WTC11 (cell line): ENCODE measurements at places on chromosomes 3 and 15. TPM values are rescaled to one million over a fixed set of nuclear protein-coding genes. Genes with fewer than 3 reads are reported as not detected.

Gene GNB5
- total RNA-seq, result 37.0 to 48.2 TPM (median 41.4 TPM) in 3 replicates

Gene OCA2
- 0.27 to 0.39 TPM (median 0.27 TPM) in 3 replicates for total RNA-seq

Gene CA12
- 2.8 to 3.3 TPM (median 2.8 TPM) in 3 replicates for total RNA-seq

Gene SEMA6D
- 0.98 to 2.6 TPM (median 2.0 TPM) in 3 replicates for total RNA-seq

Gene TEX55
- not detected in 3 replicates for total RNA-seq

Gene ZNF662
- total RNA-seq, result 2.7 to 3.5 TPM (median 2.9 TPM) in 3 replicates

Gene TUBGCP4
- 22.5 to 28.5 TPM (median 25.4 TPM) in 3 replicates for total RNA-seq

Gene ITIH1
- total RNA-seq, result 0.26 to 0.69 TPM (median 0.50 TPM) in 3 replicates

Gene AHSG
- 1.5 to 1.9 TPM (median 1.8 TPM) in 3 replicates for total RNA-seq

Gene REC114
- not detected in 3 replicates for total RNA-seq

Gene NDUFB5
- 95.6 to 114 TPM (median 104 TPM) in 3 replicates for total RNA-seq

Gene LYZL4
- total RNA-seq, result not detected in 3 replicates

Gene POPDC2
- total RNA-seq, result 0.48 to 0.64 TPM (median 0.53 TPM) in 3 replicates

Gene SMARCC1
- 237 to 249 TPM (median 243 TPM) in 3 replicates for total RNA-seq

Gene EAF1
- total RNA-seq, result 23.9 to 26.1 TPM (median 25.4 TPM) in 3 replicates

Gene MYO5C
- 22.5 to 25.3 TPM (median 22.9 TPM) in 3 replicates for total RNA-seq

Gene SLC2A2
- total RNA-seq, result 0.16 TPM in 1 of 3 replicates, not detected in the others

Gene DUOXA1
- total RNA-seq, result 0.09 to 0.62 TPM (median 0.50 TPM) in 3 replicates

Gene GNAT1
- 0.13 to 0.39 TPM (median 0.14 TPM) in 3 replicates for total RNA-seq

Gene ROPN1
- total RNA-seq, result not detected in 3 replicates

Gene MYO1E
- total RNA-seq, result 83.6 to 104 TPM (median 99.9 TPM) in 3 replicates

Gene IL5RA
- total RNA-seq, result not detected in 3 replicates

Gene HEG1
- 7.9 to 14.6 TPM (median 8.7 TPM) in 3 replicates for total RNA-seq

Gene SPESP1
- not detected in 3 replicates for total RNA-seq

Gene CDHR4
- total RNA-seq, result 0.17 to 0.69 TPM (median 0.39 TPM) in 3 replicates

Gene BCL2A1
- 0.25 to 0.32 TPM (median 0.28 TPM) in 3 replicates for total RNA-seq

Gene CHRNA7
- 5.6 to 7.8 TPM (median 7.3 TPM) in 3 replicates for total RNA-seq

Gene DAPK2
- total RNA-seq, result 1.0 to 2.3 TPM (median 1.5 TPM) in 3 replicates

Gene ZNF619
- total RNA-seq, result 7.2 to 11.2 TPM (median 9.7 TPM) in 3 replicates

Gene PDZRN3
- total RNA-seq, result 7.1 to 9.5 TPM (median 8.8 TPM) in 3 replicates

Gene PP2D1
- total RNA-seq, result not detected in 3 replicates

Gene GOLGA8G
- total RNA-seq, result not detected in 3 replicates

Gene GABRB3
- 168 to 203 TPM (median 172 TPM) in 3 replicates for total RNA-seq

Gene CHRFAM7A
- total RNA-seq, result 6.2 to 8.7 TPM (median 8.2 TPM) in 3 replicates

Gene TYRO3
- 87.9 to 98.0 TPM (median 89.6 TPM) in 3 replicates for total RNA-seq

Gene TWF2
- total RNA-seq, result 60.8 to 71.1 TPM (median 66.3 TPM) in 3 replicates

Gene SLC9C1
- 1.4 to 3.5 TPM (median 2.5 TPM) in 3 replicates for total RNA-seq

Gene PLA2G4F
- 0.11 to 0.18 TPM (median 0.16 TPM) in 3 replicates for total RNA-seq

Gene SH2D7
- not detected in 3 replicates for total RNA-seq

Gene GREM1
- total RNA-seq, result 0.59 to 1.4 TPM (median 0.71 TPM) in 3 replicates

Gene RARRES1
- total RNA-seq, result 0.16 to 1.4 TPM (median 0.35 TPM) in 3 replicates

Gene TLE3
- 66.8 to 78.7 TPM (median 68.0 TPM) in 3 replicates for total RNA-seq

Gene ACKR2
- 0.28 to 0.41 TPM (median 0.39 TPM) in 3 replicates for total RNA-seq

Gene TERC
- total RNA-seq, result 34.3 to 57.1 TPM (median 48.5 TPM) in 3 replicates

Gene FRMD5
- 10.5 to 14.1 TPM (median 10.5 TPM) in 3 replicates for total RNA-seq

Gene TGM4
- not detected in 3 replicates for total RNA-seq

Gene C3orf85
- not detected in 3 replicates for total RNA-seq

Gene DNAH12
- total RNA-seq, result 0.02 TPM in 1 of 3 replicates, not detected in the others

Gene CMTM8
- 9.0 to 11.2 TPM (median 9.1 TPM) in 3 replicates for total RNA-seq

Gene POU1F1
- not detected in 3 replicates for total RNA-seq

Gene CILP
- not detected in 3 replicates for total RNA-seq

Gene HYAL1
- 3.4 to 3.8 TPM (median 3.5 TPM) in 3 replicates for total RNA-seq

Gene GOLGA6D
- 2.1 to 2.6 TPM (median 2.6 TPM) in 3 replicates for total RNA-seq

Gene RLBP1
- not detected in 3 replicates for total RNA-seq

Gene DAZL
- 3.3 to 4.3 TPM (median 3.9 TPM) in 3 replicates for total RNA-seq
